ENCODE measurements at places on chromosomes 3 and 15.

- DNase-seq: no peak
Observed at GRCh38 chr3:110070161-110070916, 733.0 kb upstream of the DPPA4 start.

DNA sequence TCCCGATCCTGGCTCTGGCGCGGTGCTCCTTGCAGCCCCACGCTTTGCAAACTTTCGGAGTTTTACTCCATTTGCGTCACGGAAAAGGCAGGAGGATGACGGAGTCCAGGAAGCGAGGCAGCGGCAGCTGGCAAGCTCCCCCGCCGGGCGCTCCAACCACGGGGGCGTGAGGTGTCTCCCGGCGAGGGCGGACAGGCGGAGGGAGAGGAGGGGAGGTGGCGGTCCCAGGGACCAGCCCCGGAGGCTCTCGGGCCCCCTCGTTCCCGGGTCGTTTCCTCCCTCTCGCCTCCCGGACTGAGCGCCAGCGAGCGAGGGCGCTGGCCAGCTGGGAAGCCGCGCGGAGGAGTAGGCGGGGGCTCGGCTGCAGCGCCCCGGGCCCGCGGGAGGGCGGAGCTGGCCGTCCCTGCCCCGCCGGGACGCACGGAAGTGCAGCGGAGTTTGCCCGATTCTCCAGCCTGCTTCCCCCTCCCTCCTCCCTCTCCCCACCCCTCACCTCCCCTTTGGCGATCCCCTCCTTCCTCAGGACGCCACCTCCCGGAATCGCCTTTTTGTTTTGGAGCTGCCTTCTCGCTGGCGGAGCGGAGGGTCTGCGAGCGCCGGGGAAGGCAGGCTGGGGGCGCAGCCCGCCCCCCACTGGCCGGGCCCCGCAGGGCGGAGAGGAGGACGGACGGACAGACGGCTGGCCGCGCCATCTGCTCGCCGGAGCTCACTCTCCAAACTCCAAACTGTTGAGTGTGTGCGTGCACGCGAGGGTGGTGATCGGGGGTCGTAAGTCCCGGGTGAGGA, at the start of gene SNX33:
SNX33 (plus strand) TSS at position 543 of the 786 bp plus-strand sequence. CDS start 1,191 bp downstream, outside the sequence.
- peak; percentile 33 for DNase-seq

DNA sequence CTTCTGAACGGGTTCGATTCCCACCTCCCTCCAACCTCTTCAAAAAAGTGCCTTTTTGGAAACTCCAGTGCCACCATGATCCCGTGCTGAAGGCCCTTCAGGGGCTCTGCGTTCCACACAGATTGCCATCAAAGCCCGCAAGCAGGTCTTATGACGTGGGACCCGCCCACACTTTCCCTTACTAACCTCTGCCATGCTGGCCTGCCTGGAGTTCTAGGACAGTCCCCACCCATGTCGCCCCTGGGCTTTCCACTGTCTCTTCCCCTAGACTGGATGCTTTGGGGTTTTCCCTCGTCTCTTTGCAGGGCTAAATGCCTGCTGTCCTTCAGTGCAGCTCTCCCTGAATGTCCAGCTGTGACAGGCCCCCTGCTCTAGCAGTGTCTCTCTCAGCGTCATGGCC, 313.7 kb upstream of the ATP10A start:
- DNase-seq: no peak

GRCh38 chr3:112633757-112634156, 7.2 kb downstream of the CCDC80 start:
- no peak for DNase-seq

DNA sequence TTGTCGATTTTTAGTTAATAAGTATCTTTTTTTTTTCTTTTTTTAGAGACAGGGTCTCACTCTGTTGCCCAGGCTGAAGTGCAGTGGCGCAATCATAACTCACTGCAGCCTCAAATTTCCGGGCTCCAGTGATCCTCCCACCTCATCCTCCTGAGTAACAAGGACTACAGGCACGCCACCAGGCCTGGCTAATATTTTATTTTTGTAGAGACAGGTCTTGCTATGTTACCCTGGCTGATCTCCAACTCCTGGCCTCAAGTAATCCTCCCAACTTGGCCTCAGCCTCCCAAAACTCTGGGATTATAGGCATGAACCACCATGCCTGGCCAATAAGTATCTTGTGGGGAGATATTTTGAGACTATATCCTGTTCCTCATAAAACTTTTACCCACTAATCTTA, 29.4 kb upstream of the ARID3B start:
- no peak for DNase-seq

GRCh38 chr3:85170646-85171045, 211.9 kb downstream of the CADM2 start:
- DNase-seq: no peak

DNA sequence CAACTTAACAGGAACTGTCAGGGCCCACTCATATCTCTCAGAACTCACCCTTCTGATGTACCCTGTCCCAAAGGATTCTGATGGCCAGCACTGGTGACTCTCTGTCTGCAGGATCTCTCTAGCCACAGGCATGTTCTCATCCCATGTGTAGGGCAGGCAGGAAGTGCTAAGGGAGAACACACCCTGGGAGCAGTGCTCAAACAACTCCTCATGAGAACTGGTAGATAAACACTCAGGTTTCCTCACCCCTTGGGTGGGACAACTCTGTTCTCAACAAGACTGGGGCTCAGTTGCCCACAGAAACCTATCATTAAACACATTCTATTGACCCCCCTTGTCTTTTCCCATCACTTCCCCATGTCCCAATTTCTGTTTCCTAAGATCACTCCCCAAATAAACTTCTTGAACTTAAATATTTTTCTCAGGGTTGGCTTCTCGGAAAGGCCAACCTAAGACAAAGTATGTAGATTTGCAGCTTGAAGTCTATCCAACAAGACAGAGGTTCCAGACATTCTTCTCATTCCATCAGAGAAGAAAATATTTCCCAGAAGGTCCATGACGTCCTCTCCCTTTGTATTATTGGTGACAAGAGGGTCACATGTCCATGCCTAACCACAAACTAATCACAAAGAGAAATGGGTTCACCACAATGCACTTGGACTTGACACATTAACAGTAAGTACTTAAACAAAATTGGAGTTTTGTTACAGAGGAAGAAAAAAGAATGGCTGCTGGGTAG, 276.6 kb upstream of the GADL1 start:
- DNase-seq: no peak

- DNase-seq: no peak
Observed at GRCh38 chr3:131020122-131020693, 6.4 kb downstream of the ASTE1 start.

- DNase-seq: no peak
Observed at GRCh38 chr15:44163370-44163769, 31.7 kb downstream of the FRMD5 start.

- peak; percentile 18 for DNase-seq
Observed at GRCh38 chr15:59372352-59373211, at the start of gene MYO1E. TSS of gene MYO1E (minus strand) at chr15:59372871. CDS start at chr15:59372500, 371 bp downstream.

- no peak for DNase-seq
Observed at GRCh38 chr3:39184081-39184967, 8.1 kb downstream of the XIRP1 start.

- DNase-seq: no peak
Observed at GRCh38 chr15:63604281-63604680, 7.1 kb downstream of the FBXL22 start.

GRCh38 chr3:9779721-9780457, 10.1 kb upstream of the CAMK1 start:
- DNase-seq: peak; percentile 17

DNA sequence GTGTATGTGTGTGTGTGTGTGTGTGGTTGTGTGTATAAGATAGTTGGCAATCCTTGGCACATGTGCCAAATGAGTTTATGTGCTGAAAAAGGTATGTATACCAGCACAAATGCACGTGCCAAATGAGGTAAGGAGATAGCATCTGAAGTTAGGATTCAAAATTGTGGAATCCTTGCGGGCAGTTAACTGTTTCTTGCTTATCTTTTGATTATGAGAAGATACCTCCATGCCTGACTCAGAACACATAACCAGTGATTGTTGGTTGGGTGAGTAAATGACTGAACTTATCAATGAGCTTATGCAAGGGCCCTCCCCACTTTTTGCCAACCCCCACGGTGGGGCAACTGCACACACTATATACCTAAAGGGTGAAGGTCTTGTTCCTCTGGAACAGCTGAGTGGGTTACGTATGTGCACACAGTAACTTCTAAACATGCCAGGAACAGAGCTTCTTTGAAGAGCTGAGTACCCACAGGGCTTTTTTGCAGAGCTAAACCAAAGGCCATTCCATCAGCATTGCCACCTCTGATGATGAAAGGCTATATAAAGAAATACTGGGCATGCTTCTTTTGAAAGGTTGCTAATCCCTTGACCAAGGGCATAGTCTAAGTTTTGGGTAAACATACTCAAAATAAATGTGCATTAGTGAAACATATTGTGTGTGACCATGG, 60.1 kb downstream of the MEIS2 start:
- no peak for DNase-seq

DNA sequence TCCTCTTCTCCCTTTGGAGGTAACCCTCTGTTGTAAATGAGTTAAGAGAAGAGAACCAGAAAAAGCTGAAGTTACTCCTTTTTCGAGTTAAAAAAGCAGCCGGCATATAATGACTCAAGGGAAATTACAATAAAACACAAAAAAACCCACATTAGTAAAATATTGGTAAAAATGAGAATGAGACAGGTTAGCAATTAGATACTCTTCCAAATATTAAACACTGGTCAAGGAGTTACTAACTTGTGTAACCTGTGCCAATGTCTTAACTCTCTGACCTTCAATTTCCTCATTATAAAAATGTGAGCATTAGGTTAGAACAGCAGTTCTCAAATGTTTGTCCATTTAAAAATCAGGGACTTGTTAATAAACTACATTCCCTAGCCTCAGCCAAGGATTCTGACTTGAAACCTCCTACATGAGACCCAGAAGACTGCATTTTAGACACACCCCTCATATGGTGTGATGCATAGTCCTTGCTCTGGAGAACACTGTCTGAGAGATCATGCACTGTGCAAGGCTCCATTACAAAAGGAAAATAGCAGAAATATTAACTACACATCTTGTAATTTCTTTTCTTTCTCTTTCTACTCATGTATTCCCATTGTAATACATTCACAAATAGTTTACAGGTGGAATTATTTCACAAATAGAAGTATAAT, 42.7 kb upstream of the TOP2B start:
- no peak for DNase-seq

DNA sequence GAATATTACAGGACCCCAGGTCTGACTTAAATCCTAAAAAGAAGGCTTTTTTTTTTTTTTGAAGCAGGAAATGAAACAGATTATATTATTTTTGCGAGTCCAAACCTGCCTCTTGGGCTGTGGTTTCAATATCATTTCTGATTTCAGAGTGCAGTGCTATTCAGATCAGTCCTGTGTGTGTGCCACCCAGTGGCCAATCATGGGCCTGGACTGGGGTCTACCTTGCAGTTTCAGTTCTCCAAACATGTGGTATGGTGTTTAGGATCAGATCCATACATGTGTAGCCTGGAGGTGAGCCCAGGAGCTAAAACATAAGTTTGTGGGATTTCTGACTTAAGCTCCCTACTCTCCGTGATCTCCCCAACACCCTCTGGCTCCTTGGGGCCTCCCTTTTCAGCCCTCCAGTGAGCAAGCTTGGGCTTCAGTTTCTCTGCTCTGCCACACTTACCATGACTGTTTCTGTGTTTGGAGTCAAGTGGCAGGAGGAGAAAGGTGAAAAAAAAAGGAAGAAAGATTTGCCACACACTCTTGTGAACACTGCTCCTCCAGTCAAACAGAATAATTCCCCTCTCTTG, 12.1 kb upstream of the THSD4 start:
- no peak for DNase-seq

GRCh38 chr15:27675571-27675970, 423.5 kb downstream of the OCA2 start:
- no peak for DNase-seq

DNA sequence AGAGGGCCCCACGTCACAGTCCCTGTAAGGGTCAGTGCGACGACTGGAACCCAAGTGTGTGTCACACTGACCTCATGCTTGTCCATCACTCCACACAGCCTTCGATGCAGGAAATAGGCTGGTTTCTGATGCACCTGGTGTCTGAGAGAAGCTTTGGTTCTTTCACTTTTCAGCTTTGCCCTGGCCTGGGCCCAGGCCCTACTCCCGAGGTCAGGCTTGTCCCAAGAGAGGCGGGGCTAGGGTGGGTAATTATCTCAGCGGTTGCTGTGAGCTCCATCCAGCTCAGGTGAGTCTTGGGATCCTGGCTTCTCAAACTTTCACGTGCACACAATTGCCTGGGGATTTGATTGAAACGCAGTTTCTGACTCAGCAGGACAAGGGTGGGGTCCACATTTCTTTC, 19.6 kb upstream of the CHRNB4 start:
- DNase-seq: no peak

DNA sequence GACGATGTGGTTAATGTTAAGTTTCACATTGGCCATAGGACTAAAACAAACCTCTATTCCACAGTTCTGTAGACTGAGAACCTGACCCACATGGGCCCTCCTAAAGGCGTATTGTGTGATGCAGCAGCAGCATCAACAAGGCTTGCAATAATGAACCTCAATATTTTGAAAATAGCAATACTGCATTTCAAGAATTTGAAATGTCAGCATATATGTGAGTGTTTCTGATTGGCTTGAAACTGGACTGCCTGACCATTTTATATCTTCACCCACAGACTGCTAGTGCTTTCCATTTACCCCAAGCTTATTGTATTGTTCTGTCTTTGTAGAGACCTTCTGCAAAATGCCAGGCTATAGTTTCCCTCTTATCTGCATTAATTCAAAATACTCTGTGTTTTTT, 1122.3 kb downstream of the IGSF11 start:
- DNase-seq: no peak

- DNase-seq: peak; percentile 12
Observed at GRCh38 chr3:187919544-187919943, 174.3 kb upstream of the BCL6 start.

- no peak for DNase-seq
Observed at GRCh38 chr3:194691481-194692283, 6.0 kb downstream of the FAM43A start.

DNA sequence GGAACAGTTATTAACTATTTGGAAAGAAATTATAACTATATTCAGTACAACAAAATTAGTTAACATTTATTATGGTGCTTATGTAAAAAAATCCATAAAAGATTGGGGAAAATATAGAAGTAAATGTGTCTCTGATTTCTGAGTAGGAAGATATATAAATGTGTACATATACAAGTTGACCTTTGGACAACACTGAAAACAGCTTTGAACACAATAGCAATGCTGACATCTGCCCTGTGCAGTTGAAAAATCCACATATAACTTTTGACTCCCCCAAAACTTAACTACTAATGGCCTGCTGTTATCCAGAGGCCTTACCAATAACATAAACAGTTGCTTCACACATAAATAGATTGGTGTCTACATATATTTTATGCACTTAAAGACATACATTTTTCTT, 12.3 kb downstream of the TIMMDC1 start:
- no peak for DNase-seq

GRCh38 chr3:103006526-103007183, 571.8 kb downstream of the ZPLD1 start:
- DNase-seq: no peak

DNA sequence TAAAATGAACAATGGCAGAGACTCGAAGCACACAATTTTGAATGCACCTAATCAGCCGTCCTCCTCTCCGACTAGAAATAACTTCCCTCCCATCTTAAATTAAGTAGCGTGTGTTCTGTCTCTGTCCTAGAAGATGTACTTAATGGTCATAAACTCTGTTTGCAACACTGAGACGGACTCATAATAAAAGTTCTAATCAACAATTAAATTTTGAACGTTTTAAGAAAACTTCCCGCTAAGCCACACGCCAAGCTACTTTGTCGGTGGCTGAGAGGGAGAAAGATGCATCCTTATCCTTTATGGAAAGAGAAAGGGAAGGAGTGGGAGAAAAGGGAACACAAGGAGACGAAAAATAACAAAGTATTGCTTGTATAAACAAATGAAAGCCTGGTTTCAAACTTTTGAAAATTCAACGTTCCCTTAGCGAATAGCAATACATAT, 989 bp downstream of the GNB4 start:
- no peak for DNase-seq
